Stimulated activated naive CD4-positive, alpha-beta T cell (primary cell): ENCODE measurements at places on chromosomes 7 and 10.

DNA sequence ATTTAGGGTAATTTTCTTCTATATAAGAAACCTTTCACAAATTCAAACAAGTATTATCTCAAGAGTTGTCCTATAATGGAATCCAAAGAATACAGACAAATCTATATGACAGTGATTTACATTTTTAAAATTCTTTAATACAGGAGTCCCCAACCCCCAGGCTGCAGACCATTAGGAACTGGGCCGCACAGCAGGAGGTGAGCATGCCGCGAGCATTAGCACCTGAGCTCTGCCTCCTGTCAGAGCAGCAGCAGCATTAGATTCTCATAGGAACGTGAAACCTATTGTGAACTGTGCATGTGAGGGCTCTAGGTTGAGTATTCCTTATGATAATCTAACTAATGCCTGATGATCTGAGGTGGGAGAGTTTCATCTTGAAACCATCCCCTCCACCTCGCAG lies 37.7 kb downstream of the SNX13 start:
- no peak for DNase-seq

DNA sequence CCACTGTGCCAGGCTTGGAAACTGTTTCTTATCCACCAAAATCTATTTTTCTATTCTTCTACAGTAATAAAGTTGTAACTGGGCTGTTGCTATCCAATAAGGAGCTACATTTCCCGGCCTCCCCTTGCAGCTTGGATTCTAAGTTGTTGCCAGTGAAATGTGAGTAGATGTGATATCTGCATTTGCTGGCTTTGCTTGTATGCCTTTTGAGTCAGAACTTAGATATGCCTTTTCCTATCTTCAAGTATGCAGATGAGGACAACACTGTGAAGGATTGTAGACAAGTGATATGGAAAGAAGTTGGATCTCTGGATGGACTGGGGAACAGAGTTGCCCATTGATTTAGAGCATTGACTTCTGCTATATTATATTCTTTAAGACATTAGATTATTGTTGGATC lies 236.9 kb downstream of the REEP3 start:
- DNase-seq, result no peak

DNA sequence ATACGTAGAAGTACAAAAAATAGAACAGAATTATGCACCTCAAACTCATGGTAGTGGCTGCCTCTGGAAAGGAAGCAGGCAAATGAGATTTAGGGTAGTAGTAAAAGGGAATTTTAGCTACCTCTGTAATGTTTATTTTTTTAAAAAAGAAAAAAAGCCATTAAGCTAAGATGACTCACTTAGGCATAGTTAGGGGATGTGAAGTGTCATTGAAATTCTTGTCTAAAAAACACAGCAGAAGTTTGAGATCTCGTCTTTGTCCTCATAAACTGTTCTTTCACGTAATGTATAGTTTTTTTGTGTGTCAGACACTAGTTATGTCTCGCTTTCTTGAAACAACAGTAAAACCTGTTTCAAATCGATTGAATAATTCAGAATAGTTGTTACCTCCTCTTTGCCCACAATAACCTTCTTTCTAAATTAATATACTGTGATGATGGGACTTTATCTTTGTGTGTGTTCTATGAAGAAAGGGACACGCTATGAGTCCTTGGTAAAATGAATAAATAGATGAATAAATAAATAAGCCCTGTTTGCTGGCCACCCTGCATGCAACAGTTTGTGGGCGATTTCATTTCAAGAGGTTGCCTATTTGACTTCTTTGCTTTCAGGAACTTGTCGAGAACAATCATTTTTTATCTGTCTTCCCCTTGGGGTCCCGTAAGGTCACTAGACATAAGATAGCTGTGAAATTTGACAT lies 14.5 kb upstream of the FBXW4 start:
- no peak for DNase-seq

- DNase-seq, result no peak
These were observed 618.5 kb downstream of the INHBA start for GRCh38 chr7:41084381-41084780.

GRCh38 chr7:159086301-159086925 lies 58.3 kb downstream of the VIPR2 start:
- no peak for DNase-seq

GRCh38 chr10:125005312-125006187 lies 63.6 kb downstream of the ZRANB1 start:
- DNase-seq, result no peak

- no peak for DNase-seq
These were observed 276.9 kb upstream of the NEBL start for GRCh38 chr10:21173802-21174714.

- no peak for DNase-seq
These were observed 54.9 kb downstream of the HK1 start for GRCh38 chr10:69333205-69333604.

DNA sequence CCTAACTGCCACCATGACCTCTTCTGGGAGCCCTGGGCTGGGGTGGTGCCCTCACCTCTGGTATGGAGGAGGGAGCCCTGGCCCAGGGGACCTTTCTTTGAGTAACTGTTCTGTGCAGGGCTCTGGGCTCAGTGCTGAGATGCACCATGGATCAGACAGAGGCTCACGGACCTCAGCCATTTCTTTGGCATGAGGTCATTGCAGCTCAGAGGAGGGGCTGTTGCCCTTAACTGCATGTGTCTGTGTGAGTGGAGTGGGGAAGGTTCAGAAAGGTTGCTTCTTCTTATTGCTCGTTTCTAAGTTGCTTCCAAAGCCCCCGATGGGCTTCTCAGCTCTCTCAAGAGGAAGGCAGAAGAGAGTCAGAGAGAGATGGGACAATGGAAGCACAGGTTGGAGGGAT lies 233.9 kb downstream of the RPS24 start:
- DNase-seq, result no peak

- no peak for DNase-seq
These were observed 3.5 kb downstream of the FGFR2 start for GRCh38 chr10:121594623-121595350.

DNA sequence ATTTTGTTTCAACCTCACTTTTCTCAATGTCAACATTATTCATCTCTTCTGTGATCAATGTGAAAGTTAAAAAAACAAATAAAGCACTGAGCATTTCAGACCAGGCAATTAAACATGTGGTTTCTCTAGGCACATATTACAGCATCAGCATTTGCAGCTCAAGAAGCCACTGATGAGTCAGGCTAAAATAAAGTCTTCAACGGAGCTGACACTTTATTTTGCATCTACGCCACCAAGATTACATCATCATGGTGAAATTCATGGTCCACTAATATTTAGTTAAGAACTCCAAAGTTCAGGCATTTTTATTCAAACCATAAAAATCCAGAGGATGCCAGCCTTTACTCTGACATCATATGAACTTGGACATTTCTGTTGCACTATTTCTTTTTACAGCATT lies 33.0 kb downstream of the MAGI2 start:
- no peak for DNase-seq

DNA sequence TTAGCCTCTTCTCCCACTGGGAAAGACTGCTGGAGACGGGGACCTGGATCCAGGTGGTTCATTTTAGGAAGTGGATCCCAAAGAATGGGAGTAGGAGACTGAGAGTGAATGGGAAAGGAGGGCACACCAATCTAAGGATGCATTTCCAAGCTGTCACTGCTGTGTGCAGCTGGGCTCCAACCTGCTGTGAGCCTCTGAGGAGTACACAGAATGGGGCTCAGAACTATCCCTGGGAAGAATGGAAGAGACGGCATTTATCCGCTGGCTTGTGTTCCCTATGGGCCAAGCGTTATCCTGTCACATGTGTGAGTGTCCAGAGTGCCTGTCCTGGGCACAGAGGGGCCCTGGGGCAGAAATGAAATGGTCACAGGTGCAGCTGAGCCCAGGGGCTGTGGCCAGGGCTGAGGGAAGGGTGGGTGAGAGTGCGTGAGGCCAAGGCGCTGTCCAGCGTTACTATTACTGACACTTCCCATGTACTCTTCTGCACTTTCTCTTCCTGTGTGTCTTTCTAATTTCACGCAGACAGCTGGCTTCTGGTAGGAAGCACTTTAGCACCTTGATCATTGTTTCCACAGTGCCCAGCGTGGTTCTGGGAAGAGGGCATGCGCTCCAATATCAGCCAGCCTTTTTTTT lies 35.4 kb upstream of the PODXL start:
- DNase-seq, result no peak

DNA sequence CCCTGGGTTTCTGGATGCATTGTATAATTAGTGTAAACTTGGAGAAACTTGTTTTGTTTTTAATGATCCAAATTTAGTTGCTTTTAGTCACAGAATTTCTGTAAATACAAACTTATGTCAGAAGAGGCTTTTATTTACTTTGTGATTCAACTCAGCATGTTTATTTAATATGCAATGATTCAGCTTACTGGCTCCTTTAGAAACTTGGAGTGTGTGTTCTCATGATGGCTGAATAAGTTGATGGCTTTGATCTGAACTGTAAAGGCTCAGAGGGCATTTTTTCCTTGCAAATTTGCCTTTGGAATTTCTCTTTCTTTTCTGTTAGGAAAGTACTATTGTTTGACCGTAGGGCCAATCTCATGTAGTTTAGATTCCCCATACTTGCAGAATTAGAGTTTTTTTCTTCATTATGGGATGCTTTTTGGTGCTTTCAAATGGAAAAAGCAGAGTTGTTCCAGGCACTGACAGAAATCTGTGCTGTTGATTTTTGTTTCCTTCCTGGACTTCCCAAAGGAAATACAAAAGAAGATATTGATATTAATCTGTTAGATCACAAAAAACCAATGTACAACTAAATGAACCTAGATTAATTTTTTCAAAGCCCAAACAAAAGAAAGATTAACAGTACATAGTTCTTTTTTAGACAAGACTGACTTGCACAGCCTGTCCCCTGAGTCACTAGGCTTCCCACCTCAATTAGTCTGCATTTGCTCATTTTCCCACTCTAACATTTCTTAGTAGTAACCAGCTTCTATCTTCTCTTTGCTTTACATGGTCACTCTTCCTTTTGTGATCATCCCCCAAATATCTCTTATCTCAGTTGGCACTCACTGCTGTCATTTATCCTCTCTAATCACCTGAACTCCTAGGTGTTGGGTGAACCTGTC lies 96.8 kb upstream of the AGR3 start:
- DNase-seq, result no peak

- no peak for DNase-seq
These were observed 81.7 kb downstream of the NKX6-2 start for GRCh38 chr10:132704008-132704814.

DNA sequence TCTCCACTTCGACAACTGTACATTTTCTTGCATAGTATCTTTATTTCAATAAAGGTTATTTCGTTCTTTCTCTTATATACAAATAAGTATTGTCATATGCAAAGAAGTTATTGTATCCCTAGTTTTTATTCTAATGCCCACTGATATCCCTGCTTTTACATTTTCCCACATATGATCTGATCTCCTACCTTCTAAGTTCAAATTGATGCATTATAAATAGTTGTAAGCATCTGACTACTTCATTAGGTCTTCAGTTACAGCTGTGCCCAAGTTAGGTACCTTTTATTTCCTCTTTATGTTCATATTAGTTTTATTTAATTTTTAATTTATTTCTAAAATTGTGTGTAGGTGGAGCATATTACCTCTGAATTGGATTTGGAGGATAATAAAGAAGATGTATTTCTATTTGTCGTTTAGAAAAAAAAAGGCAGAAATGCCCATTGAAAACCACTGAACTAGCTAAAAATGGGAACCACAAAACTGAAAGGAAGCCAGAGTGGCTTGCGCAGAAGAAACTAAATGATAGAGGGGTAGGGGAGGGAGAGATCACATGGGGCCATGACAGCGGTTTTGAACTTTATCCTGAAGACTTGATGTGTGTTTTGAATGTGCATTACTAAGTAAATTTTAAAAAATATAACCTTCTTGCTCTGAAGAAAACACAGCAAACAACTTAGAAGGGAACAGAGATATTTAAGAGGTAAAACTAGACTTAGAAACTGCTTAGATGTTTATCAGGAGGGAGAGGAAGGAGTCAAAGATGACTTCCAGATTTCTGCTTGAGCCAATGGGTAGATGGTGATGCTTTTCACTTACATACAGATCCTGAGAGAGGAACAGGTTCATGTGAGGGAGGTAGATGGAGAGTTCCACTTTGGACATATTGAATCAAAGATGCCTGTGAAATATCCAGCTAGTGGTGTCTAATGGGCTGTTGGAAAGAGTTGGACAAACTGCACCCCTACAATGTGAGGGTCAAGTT lies 9.3 kb upstream of the ZC3HAV1L start:
- peak; percentile 32 for DNase-seq
